ENCODE measurements at places on chromosomes 1 and 21. TPM values are rescaled to one million over a fixed set of nuclear protein-coding genes. Genes with fewer than 3 reads are reported as not detected.

Gene COL11A1
- 0.22 TPM for total RNA-seq

DNA sequence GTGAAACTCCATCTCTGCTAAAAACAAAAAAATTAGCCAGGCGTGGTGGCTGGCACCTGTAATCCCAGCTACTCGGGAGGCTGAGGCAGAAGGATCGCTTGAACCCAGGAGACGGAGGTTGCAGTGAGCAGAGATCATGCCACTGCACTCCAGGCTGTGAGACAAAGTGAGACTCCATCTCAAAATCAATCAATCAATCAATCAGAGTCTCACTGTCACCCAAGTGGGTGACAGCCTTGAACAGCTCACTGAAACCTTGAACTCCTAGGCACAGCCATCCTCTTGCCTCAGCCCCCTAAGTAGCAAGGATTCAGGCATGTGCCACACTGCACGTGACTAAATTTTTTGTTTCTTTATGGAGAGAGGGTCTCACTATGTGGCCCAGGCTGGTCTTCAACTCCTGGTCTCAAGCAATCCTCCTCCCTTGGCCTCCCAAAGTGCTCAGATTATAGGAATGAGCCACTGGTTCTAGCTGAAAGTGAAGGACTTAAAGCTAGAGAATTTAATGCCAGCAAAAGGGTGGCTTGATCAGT lies 44.4 kb downstream of the GNB1 start:
- DNase-seq: peak; percentile 16

DNA sequence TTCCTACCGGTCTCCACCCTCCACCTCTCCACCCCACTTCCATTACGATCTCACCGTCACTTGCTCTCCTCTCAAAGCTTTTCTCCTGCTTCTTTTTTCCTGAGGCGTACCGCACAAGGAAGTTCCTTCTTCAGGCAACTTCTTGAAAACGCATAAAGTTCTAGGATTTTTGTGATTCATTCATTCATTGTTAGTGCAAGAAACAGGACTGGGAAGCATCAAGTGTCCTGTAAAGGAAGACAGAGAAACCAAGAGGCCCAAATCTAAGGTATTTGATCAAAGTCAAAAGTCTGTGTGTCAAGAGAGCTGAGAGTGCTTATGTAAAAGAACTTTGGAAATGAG lies 1.3 kb upstream of the RCC2 start:
- DNase-seq: no peak

GRCh38 chr1:117561551-117561950 lies 44.3 kb upstream of the TENT5C start:
- DNase-seq: peak; percentile 55

DNA sequence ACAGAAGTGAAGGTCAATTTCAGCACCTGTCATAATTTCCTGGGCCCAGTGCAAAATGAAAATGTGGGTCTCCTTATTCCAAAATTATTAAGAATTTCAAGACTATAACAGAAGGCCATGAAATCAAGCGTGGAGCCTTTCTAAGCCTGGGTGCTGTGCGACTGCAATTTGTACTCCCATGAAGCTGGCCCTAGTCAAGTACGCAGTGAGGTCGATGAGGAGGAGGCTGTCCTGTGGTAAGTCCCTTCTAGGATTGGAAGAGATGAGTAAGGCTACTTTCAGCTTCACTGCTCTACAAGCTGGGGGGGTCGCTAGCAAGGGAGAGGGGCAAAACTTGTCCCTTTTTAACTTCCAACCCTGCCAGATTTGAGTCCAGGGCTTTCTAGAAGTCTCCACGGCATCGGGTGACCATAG lies 410 bp upstream of the NUDC start:
- no peak for DNase-seq

- no peak for DNase-seq
These were observed 31.8 kb downstream of the SDCCAG8 start for GRCh38 chr1:243287652-243288051.

GRCh38 chr1:234369033-234369430 lies 4.2 kb upstream of the COA6 start:
- DNase-seq: no peak

- no peak for DNase-seq
These were observed 35.4 kb downstream of the GPR3 start for GRCh38 chr1:27427816-27428315.

Data from mesenteric fat pad (tissue), 1 donor.